Progenitor cell of endocrine pancreas (in vitro differentiated cells): ENCODE measurements at places on chromosomes 12 and 14.

GRCh38 chr12:13208533-13209435 lies 12.3 kb downstream of the EMP1 start:
- H3K4me3 ChIP-seq: no peak overlapping the region
- no peaks in the 10 kb centered on the region for H3K36me3 ChIP-seq
- no peak overlapping the region for H3K27ac ChIP-seq
- DNase-seq: no peak
- peaks cover 7% of the 10 kb centered on the region for H3K4me1 ChIP-seq

DNA sequence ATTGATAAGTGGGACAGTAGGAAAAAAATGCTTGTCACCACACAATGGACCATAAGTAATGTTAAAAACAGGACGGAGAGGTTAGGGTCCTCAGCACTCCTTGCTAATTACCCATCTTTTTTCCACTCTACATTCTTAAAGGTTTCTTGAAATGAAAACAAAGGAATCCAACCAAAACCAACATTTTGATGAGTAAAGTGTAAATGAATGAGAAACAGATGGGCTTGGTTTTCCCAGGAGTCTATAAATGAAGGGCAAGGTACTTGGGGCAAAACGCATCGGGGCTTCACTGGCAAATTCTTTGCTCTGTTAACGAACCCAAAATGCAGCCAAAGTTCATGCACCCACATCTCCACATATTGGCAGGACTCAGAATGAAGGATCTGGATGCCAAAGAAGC lies 129.2 kb upstream of the BMP4 start:
- H3K27me3 ChIP-seq: no peaks in the 10 kb centered on the region
- no peak overlapping the region for H3K4me3 ChIP-seq
- no peak overlapping the region for H3K27ac ChIP-seq

DNA sequence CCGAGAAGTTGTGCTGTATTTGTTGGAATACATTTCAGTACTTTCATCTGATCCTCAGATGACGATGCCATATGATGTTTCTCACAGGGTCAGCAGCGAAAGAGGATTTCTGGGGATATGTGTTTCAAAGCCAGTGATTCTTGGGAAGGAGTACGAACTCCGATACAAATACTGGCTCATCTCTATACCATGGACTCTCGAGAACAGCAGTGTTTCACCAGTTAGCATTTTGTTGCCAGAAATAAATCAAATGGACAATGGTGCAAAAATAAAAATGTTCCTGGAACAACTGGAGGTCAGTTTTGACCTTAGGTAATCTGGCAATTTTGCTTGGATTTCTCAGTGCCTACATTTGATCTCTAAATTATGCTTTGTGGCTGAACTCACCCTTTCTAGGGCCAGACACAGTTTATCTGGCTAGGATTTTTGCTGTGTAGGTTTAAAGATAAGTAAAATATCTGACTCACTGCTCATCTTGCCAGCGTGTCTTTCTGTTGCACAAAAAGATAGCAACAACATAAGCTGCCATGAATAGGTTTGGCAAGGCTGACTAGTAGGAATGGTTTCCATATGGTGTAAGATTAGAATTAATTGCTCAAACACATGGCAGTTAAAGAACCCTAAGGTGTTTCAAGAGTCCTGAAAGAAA lies 11.0 kb upstream of the MGP start:
- H3K27me3 ChIP-seq: no peaks in the 10 kb centered on the region
- no peaks in the 10 kb centered on the region for H3K36me3 ChIP-seq
- H3K4me3 ChIP-seq: no peak overlapping the region
- H3K4me1 ChIP-seq: peaks cover 10% of the 10 kb centered on the region
- H3K27ac ChIP-seq: no peak overlapping the region

DNA sequence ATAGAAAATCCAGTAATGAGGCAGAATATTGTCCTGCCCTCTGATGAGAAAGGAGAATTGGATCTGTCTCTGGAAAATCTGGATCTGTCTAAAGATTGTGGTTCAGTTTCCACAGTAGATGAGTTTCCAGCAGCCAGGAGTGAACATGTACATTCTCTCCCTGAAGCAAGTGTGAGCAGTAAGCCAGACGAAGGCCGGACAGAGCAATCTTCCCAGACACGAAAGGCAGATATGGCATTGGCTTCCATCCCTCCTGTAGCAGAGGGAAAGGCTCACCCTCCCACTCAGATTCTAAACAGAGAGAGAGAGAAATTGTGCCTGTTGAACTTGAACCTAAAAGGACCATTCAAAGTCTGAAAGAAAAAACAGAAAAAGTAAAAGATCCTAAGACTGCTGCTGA lies 31.4 kb downstream of the PARP11 start:
- no peak overlapping the region for H3K27ac ChIP-seq
- no peak overlapping the region for H3K4me3 ChIP-seq
- peaks cover 41% of the 10 kb centered on the region for H3K36me3 ChIP-seq
- no peaks in the 10 kb centered on the region for H3K27me3 ChIP-seq
- peaks cover 9% of the 10 kb centered on the region for H3K4me1 ChIP-seq

GRCh38 chr14:35043046-35043445 lies 3.0 kb upstream of the FAM177A1 start:
- H3K4me1 ChIP-seq: peaks cover 15% of the 10 kb centered on the region
- no peak for DNase-seq
- no peaks in the 10 kb centered on the region for H3K27me3 ChIP-seq
- H3K27ac ChIP-seq: no peak overlapping the region
- no peaks in the 10 kb centered on the region for H3K36me3 ChIP-seq

- peaks cover 1% of the 10 kb centered on the region for H3K4me1 ChIP-seq
- no peaks in the 10 kb centered on the region for H3K36me3 ChIP-seq
- DNase-seq: no peak
- no peaks in the 10 kb centered on the region for H3K27me3 ChIP-seq
- no peak overlapping the region for H3K27ac ChIP-seq
These were observed 88.7 kb upstream of the RAP1B start for GRCh38 chr12:68521848-68522502.

DNA sequence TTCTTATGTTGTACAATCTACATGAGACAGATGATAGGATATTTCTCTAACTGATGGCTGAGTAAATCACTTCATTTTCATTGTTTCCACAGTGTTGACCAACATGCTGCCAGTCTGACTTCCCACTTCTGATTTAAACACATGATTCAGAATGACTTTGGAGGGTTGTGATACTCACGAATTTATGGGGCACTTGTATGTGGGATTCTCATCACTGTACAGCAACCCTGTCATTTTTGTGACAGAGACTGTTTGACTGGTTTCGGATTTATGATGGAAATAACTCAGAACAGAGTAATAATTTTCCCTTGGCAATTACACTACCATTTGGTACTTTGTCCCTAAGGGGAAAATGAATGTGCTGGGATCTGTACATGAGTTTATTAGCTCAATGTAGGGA lies 333.8 kb downstream of the TRHDE start:
- H3K27me3 ChIP-seq: no peaks in the 10 kb centered on the region
- no peak for DNase-seq
- H3K36me3 ChIP-seq: no peaks in the 10 kb centered on the region
- H3K4me3 ChIP-seq: no peak overlapping the region

DNA sequence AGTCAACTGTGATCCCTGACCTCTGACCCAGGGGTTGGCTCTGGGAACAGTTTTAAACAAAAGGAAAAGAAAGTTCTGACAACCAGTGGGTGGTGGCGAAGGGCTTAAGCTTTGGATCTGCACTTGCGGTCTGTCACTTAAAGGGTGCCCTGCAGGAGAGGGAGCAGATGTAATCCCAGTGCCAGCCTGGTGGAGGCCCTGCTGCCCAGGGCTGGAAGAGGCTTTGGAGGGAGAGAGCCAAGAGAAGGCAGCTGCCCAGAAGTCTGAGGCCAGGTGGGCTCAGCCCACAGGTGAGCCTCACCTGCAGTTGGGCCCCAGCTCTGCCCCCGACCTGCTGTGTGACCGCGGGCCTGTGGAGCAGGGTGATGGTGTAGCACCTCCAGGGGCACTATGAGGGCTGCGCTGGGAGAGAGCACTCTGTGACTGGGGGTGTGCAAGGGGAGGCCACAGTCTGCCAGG lies 19.1 kb downstream of the SH2B3 start:
- no peaks in the 10 kb centered on the region for H3K36me3 ChIP-seq
- no peaks in the 10 kb centered on the region for H3K4me1 ChIP-seq
- DNase-seq: no peak

GRCh38 chr12:44433659-44434058 lies 442.5 kb downstream of the NELL2 start:
- H3K27ac ChIP-seq: no peak overlapping the region
- DNase-seq: no peak
- H3K4me3 ChIP-seq: no peak overlapping the region
- H3K36me3 ChIP-seq: no peaks in the 10 kb centered on the region
- no peaks in the 10 kb centered on the region for H3K4me1 ChIP-seq

GRCh38 chr12:56163533-56164344 lies 5.6 kb downstream of the MYL6 start:
- H3K27me3 ChIP-seq: no peaks in the 10 kb centered on the region
- H3K4me3 ChIP-seq: no peak overlapping the region
- H3K27ac ChIP-seq: peak overlapping the region; percentile 83
- H3K36me3 ChIP-seq: peaks cover 42% of the 10 kb centered on the region
- DNase-seq: no peak

- peaks cover 14% of the 10 kb centered on the region for H3K4me1 ChIP-seq
- no peak for DNase-seq
- H3K36me3 ChIP-seq: peaks cover 21% of the 10 kb centered on the region
- H3K4me3 ChIP-seq: no peak overlapping the region
- no peaks in the 10 kb centered on the region for H3K27me3 ChIP-seq
These were observed 3.7 kb upstream of the IRF9 start for GRCh38 chr14:24157331-24157730.

DNA sequence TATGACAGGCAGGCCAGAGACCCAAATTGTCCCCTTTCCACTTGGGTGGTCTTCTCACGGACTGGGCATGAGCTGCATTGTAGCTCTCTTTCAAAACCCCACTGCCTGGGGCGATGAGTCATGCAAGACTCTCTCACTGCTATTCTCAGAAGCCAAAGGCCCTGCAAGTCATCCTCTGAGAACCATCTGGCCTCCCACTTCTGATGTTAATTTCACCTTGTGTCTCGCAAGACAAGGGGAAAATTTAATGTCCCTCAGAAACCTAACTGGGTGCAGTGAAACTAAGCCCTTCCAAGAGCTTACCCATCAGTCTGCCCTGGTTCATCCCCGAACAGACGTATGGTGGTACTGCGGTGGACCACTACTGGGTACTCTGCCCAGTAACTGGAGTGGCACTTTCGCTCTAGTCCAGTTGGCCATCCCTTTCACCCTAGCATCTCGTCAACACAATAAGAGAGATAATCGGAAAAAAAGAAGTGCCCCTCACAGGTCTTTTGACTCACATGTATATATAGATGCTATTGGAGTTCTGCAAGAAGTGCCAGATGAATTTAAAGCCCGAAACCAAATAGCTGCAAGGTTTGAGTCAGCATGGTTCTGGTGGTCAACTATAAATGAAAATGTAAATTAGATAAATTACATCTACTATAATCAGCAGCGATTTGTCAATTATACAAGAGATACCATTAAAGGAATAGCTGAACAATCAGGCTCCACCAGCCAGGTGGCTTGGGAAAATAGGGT lies 31.3 kb upstream of the LALBA start:
- no peak for DNase-seq
- H3K27me3 ChIP-seq: peaks cover 2% of the 10 kb centered on the region
- no peaks in the 10 kb centered on the region for H3K4me1 ChIP-seq
- H3K27ac ChIP-seq: no peak overlapping the region

DNA sequence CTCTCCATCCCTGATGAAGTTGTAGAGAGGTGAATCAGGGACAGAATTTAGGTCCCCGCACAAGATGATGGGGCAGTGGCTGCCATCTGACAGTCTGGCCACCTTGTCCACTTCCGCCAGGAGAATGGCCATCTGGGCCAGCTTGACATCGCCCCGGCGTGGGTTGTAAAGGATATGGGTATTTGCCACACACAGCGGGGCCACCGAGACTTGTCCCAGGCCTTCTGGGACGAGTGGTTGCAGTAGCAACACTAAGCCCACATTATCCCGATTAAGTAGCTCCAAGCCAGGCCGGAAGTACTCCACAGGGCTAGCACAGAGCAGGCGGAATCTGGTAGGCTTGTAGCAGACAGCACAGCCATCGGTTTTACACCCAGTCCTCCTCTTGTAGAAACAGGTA lies 6.2 kb downstream of the ANGEL1 start:
- DNase-seq: no peak
- no peaks in the 10 kb centered on the region for H3K27me3 ChIP-seq
- H3K4me1 ChIP-seq: peaks cover 23% of the 10 kb centered on the region
- no peak overlapping the region for H3K27ac ChIP-seq

DNA sequence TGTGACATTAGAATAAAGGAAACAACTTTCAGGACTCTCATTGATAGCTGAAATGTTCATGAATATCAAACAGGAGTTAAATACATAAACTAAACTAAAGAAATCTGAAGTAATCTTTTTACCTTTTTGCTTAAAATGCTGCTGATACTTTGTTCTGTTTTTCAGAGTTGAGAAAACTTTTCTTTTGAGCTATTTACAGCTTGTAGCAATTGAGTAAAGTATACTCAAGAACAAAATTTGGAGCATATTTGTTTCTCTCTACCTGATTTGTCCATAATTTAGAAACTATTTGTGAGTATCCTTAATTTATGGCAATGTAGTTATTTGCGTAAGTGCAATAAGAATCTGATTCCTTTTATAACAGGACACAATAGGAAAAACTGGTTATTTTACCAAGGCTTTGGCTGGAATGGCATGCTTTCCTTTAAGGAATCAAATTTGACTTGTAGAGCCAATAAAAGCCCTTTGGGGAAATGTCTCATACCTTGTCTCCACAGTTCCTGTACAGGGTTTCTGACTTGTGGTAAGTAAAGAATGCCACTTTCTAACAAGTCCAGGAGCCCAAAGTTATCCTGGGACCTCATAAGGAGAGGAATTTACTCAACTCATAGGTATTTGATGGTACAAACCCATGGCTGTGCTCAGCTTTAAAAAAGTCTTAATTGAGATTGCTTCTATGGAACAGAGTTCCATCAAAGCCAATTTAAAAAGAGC lies 195.7 kb downstream of the TMEM117 start:
- no peaks in the 10 kb centered on the region for H3K27me3 ChIP-seq
- H3K27ac ChIP-seq: no peak overlapping the region
- peaks cover 5% of the 10 kb centered on the region for H3K36me3 ChIP-seq
- H3K4me1 ChIP-seq: no peaks in the 10 kb centered on the region
- no peak for DNase-seq
- H3K4me3 ChIP-seq: no peak overlapping the region

DNA sequence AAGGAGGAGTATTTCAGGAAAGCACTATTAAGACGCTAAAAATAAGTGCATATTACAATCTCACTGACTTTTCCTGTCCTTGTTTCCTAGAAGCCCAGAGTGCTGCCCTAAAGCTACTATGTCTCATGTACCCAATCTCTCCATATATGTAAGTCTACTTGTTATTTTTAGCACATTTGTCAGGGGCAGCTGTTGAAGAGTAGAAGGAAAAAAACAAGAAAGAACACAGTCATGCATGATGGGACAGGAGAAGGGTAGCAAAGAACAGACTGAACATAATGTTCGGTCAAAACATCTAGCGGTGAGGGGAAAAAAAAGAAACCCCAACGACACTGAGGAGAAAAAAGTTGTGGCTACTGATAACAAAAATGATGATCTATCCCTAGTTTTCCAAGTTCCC lies 14.3 kb downstream of the YBX3 start:
- no peak for DNase-seq
- no peaks in the 10 kb centered on the region for H3K27me3 ChIP-seq
- H3K4me3 ChIP-seq: no peak overlapping the region
- H3K36me3 ChIP-seq: peaks cover 33% of the 10 kb centered on the region
